ENCODE measurements at places on chromosomes 11 and 22.

GRCh38 chr11:90947930-90948329 lies 725.1 kb upstream of the CHORDC1 start:
- no peak for DNase-seq

DNA sequence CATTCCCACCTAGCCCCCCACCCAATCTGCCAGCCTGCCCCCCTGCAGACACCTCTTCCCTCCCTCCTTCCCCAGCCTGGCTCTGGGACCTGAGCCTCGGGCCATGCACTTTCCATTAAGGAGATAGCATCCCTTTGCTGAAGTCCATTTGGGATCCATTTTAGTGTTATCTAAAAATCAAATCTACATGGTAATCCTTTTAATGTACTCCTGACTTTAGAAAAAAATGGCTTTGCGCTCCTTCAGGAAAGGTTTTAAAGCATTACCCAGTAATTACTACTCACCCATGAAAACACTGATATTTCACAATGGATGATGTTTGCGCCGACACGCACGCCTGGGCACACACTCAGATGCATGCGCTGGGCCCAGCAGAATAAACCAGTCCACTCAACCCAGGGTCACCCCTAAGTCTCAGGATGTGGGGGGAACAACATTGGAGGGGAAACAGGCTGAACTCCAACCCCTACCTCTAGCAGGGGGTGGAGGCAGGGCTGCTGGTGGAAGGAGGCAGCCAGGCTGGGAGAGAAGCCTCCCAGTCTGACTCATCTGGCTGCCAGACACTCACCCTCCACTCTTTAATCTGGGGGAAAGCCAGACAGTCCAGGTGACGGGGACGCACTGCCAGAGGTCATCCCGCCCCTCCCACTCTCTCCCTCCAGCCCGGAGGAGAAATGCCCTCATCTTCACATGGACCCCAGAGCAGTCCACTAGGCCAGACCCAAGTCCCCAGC lies 29.8 kb downstream of the LMO1 start:
- DNase-seq: peak; percentile 75

- DNase-seq: peak; percentile 67
These were observed 6.8 kb downstream of the ST14 start for GRCh38 chr11:130166457-130166784.

GRCh38 chr11:30346068-30346688 lies 23.3 kb downstream of the ARL14EP start:
- DNase-seq: no peak

DNA sequence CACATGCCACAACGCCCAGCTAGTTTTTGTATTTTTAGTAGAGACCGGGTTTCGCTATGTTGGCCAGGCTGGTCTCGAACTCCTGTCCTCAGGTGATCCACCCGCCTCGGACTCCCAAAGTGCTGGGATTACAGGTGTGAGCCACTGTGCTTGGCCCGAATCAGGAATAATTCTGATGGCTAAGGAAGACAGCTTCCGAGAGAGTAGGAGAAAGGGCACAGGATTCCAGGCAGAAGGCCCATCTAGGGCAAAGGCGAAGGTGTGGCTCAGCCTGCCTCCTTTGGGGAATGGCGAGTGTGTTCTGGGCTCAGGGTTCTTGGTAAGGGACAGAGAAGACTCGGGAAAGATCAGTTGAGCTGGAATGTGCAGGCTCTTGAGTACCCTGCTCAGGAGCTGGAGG lies 1.6 kb upstream of the SYCE3 start:
- DNase-seq: no peak

DNA sequence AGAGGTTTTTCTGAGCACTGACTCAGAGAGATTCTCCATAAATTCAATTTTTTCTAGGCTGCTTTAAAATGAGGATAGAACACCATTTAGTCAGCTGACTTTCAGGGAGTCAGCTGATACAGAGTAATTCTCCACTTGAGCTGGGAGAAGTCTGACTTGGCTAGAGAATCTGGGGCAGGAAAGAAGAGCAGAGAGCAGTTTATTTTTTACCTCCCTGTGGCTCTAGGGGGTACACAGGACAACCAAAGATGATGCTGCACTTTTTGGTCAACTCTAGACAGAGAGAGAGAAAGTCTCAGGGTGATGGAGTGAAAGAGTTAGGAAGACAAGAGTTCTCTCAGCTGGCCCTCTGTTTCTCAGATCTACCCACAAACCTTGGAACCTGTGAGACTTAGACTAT lies 67.3 kb upstream of the EED start:
- no peak for DNase-seq

GRCh38 chr11:75155570-75156422 lies 4.9 kb downstream of the SLCO2B1 start:
- peak; percentile 30 for DNase-seq

DNA sequence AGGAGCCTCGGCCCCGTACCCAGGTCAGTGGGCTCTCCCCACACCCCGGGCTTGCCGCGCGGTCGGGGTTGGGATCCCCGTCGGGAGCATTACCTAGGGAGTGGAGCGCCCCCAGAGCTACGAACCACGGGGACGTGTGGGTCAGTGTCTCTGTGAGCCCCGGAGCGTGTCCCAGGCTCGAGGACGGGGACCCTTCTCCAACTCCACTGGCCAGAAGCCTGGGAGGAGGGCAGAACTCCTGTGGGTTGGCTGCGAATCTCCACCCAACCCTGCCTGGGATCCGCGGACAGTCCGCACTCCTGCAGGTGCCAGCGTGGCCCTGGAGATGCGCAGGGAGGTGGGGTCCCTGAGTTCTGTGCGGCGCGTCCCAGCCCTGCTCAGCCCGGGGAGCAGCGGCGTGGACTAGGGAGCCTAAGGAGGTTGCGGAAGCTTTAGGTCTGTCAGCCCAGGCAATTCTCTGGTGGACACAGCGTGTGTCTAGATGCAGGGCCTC lies 346 bp downstream of the PPFIBP2 start:
- no peak for DNase-seq

DNA sequence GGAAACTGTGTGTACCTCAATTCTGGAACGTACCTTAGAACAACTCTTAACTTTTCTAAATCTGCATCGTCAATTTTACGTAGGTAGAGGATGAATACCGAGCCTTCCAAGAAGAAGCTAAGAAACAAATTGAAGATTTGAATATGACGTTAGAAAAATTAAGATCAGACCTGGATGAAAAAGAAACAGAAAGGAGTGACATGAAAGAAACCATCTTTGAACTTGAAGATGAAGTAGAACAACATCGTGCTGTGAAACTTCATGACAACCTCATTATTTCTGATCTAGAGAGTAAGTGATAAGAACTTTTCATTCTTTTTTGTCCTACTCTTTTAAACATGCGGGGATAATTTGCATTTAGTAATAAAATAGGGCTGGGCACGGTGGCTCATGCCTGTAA lies 53.5 kb downstream of the SPECC1L start:
- no peak for DNase-seq
